ENCODE measurements at places on chromosomes 1 and 21.

DNA sequence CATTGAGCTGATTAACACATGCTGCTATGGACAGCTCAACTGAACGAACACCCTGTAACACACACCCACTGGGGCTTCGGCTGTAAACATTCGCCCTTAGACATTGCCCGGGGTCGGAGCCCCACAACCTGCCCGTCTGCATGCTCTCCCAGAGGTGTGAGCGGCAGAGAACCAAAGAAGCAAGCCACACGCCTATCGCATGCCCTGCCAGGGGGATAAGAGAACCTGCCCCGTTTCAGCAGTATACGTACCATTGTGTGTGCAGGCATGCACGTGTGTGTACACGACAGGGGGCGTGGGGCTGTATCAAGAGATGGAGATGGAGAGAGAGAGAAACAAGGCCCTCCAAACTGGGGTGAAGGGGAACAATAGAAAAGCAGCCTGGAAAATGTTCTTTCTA lies 9.9 kb upstream of the DESI2 start:
- DNase-seq = no peak

DNA sequence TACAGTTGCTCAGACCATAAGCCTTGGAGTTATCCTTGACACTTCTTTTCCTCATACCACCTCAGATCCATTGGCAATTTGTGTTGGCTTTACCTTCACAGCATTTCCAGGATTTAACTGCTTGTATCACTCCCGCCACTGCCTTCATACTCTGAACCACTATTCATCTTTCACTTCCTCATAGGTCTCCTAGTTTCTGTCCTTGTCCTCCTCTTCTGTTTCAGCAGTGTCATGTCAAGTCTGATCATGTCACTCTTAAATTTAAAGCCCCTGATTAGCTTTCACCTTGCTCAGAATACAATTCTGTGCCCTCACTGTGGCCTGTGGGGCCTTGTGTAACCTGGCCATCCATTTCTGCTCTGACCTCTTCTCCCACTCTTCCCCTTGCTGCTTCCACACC lies 34.7 kb upstream of the C1orf115 start:
- DNase-seq = no peak

DNA sequence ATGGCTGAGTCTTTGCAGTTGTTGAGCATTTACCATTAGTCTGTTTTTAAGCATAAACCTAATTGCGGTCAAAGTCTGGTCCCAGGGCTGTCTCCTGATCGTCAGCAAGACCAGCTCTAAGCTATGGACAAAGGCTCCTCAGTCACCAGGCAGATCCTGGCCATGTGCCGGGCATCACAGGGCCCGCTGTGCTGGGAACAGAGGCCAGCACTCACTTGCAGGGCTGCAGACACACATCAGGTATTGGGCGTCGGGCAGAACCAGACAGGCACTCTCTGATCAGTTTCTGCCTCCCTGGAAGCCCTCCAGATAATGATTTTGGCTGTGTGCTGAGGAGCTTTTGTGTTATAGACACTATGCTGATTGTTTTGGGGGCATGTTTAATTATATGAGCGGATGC lies 26.6 kb downstream of the TMEM51 start:
- no peak for DNase-seq

GRCh38 chr1:56258371-56258770 lies 321.0 kb downstream of the PLPP3 start:
- no peak for DNase-seq

DNA sequence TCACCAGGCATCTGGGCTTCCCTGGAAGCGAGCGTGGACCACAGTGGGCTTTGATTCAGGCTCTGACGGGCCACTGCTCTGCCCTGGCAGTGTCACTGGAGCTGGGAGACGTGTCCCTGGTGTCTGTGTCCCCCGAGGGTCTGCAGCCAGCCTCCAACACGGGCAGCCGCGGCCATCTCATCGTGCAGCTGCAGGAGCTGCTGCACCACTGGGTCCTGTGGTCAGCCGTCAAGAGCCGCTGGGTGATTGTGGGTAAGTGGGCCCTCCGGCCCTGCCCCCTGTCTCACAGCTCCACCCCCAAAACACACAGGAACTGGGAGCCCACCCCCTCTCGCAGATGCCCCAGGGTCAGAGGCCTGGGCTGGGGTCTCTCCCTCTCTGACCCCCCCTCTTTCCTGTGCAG lies 40.7 kb downstream of the DISP3 start:
- DNase-seq = peak; percentile 74
